Activated effector memory CD4-positive, alpha-beta T cell treated with Interleukin-2 at 50 U/mL for 16 hours (primary cell): ENCODE measurements at places on chromosomes 7 and 10.

DNA sequence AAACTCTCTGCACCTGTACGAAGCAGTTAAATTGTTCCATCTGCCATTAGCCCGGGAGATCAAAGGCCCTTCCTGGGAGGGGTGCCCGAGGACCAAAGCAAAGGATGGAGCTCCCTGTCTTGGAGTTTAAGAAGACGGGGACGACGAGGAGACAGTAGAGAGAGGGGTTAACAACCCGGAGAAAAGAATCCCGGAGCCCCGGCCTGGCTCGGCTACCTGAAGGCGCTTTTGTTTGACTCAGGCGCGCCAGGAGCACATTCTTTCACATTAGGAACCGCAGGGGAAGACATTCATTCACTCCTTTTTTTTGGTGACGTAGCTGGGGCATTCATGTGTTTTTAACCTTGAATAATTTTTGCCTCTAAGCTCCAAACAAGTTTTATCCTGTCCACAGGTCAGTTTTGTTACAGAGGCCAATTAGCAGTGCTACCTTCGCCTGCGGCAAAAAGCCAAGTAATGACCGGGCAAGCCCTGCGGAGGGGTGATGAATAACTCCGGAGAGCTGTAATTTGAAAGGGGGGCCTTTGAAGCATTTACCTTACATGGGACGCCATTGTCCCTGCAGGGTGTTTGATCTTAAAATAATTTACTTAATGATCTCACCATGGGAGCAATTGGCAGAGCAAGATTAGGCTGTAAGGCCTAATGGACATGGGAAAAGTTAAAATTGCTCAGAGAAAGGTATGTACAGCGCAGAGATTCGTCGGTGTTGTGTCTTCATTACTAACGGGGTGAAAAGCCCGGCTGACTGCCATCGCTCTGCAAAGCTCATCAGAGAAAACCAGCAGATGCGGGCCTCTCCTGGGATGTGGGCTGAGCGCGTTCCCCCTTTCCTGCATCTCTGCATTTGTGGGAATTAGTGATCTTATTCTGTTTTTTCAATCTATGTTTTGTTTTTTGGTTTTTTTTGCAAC lies 258.0 kb upstream of the SP4 start:
- DNase-seq: no peak

- no peak for DNase-seq
Measured at GRCh38 chr7:153193144-153193595, 433.6 kb downstream of the ACTR3B start.

DNA sequence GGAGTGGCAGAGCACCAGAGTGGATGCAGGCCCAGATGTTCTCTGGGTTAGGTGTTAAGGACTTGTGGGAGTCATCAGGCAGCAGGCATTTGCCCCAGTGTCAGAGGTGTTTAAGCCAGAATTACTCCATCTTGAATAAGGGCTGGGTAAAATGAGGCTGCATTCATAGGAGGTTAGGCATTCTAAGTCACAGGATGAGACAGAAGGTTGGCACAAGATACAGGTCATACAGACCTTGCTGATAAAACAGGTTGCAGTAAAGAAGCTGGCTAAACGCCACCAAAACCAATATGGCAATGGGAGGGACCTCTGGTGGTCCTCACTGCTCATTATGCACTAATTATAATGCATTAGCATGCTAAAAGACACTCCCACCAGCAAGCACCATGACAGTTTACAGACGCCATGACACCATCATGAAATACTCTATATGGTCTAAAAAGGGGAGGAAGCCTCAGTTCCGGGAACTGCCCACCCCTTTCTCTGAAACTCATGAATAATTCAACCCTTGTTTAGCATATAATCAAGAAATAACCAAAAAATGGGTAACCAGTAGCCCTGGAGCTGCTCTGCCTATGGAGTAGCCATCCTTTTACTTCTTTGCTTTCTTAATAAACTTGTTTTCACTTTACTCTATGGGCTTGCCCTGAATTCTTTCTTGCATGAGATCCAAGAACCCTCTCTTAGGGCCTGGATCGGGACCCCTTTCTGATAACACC lies 882 bp upstream of the LRRC61 start:
- DNase-seq: peak; percentile 21

GRCh38 chr7:114293289-114294012 lies 121.2 kb upstream of the FOXP2 start:
- DNase-seq: no peak

GRCh38 chr10:13516176-13516575 lies 12.6 kb downstream of the BEND7 start:
- no peak for DNase-seq

- no peak for DNase-seq
Measured at GRCh38 chr7:50775231-50775630, 7.5 kb downstream of the GRB10 start.

- DNase-seq: peak; percentile 61
Measured at GRCh38 chr7:141053626-141054025, 20.2 kb upstream of the TMEM178B start.

DNA sequence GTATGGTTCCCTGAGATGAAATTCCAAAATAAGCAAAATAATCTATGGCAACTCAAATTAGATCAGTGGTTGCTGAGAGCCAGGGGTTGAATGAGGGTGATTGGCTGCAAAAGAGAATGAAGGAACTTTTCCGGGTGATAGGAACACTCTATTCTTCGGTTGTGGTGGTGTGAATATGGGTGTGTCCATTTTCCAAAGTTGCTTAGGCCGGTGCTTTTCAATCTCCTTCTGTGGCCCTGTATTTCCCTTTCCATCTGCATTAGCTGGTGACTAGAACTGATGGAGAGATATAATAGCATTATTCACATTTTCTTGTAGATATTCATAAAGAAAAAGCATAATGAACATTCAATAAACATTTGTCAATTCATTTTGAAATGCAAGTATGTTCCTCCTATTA lies 382.9 kb downstream of the TFEC start:
- no peak for DNase-seq

DNA sequence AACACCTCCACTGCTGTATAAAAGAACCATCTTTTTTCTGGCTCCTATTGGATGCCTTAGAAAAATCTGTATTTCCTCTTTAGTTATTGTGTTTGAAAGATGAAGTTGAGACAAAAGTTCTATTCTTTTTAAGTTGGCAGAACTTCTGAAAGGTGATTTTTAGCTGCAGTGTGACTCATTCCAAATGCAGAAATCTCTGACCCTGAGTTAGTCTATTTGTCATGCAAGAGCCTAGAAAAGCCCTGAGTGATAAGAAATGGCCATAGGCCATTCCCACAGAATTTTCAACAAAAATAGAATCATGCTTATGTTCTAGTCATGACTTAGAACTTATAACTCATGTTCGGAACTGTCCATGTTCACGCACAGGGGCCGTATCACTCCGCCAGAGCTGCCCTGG lies 89.1 kb downstream of the EGFR start:
- no peak for DNase-seq

GRCh38 chr10:405648-406047 lies 270.4 kb downstream of the ZMYND11 start:
- DNase-seq: no peak

DNA sequence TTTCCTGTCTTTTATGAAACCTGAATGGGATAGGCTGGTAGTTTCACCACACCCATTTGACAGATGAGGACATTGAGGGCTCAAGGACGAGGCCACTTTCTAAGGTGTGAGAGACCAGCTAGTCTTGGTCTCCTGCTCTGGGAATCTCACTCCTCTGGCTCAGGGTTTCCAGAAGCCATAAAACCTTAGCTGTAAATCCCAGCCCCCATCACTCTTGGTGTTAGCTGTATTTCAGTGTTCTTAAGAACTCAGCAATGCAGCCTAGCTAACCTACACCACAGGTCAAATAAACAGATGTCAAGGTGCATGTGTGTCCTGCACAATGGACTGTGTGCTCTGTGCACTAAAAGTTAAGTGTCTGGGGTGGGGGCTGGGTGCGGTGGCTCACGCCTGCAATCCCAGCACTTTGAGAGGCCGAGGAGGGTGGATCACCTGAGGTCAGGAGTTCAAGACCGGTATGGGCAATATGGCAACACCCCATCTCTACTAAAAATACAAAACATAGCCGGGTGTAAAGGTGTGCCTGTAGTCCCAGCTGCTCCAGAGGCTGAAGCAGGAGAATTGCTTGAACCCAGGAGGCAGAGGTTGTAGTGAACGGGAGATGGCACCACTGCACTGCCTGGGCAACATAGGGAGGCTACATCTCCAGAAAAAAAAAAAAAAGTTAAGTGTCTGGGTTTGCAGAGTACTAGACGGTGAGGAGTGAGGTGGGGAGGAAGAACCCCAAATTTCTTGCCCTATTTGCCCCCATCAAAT lies 567 bp upstream of the EPO start:
- no peak for DNase-seq

DNA sequence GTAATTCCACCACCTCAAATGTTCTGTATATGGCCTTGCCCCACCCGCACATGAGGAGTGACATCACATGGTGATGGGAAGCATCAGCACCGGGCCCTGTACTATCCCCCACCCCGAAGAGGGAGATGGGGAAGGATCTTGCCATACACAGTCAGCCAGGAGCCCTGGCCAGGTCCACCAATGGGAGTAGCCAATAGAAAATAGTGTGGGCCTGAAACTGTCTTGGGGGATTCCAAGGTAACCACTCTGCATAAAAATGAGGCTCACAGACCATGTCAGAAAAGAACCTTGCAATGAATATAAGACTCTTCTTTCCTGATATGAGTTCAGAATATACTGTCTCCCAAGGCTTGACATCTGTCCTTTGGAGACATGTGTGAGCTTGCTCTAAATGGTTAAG lies 51.1 kb downstream of the ADRB1 start:
- DNase-seq: no peak

DNA sequence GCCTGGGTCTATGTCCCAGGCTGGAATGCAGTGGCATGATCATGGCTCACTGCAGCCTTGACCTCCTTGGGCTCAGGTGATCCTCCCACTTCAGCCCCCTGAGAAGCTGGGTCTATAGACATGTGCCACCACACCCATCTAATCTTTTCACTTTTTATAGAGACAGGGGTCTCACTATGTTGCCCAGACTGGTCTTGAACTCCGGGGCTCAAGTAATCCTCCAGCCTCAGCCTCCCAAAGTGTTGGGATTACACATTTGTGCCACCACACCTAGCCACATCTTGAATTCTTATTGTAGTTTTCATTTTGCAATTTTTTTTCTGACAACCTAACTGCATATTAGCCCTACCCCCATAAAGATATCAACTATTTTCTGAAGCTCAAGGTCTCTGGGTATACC lies 18.4 kb upstream of the COL1A2 start:
- no peak for DNase-seq

- DNase-seq: no peak
Measured at GRCh38 chr7:84104826-84105225, 89.8 kb downstream of the SEMA3A start.

GRCh38 chr10:7587865-7588188 lies 78.9 kb downstream of the ITIH5 start:
- DNase-seq: no peak

DNA sequence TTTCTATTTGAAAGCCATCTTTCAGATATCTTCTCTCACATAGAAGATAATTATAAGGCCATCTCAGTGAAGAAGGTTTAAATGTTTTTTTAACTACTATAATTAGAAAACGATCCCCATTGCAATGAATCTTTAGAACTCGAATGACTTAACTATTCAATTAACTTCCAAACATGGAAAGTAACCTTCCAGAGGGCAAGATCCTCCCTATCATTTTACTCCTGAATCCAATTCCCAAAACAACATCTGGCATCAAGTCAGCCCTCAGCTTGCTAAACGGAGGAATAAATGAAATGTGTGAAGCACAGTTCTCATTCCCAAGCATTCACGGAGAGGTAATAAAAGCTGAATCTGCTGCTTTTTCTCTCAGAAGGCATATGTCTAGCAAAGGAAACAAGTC lies 293.4 kb downstream of the PLXDC2 start:
- no peak for DNase-seq

- no peak for DNase-seq
Measured at GRCh38 chr10:100014071-100014762, 4.5 kb upstream of the DNMBP start.

- DNase-seq: no peak
Measured at GRCh38 chr7:32890793-32891042, 842 bp downstream of the KBTBD2 start.

- no peak for DNase-seq
Measured at GRCh38 chr7:157574120-157574825, 237.5 kb downstream of the DNAJB6 start.

- DNase-seq: no peak
Measured at GRCh38 chr7:65390588-65390987, 16.9 kb downstream of the ZNF92 start.

GRCh38 chr10:105837951-105838350 lies 1196.9 kb downstream of the SORCS3 start:
- DNase-seq: no peak

DNA sequence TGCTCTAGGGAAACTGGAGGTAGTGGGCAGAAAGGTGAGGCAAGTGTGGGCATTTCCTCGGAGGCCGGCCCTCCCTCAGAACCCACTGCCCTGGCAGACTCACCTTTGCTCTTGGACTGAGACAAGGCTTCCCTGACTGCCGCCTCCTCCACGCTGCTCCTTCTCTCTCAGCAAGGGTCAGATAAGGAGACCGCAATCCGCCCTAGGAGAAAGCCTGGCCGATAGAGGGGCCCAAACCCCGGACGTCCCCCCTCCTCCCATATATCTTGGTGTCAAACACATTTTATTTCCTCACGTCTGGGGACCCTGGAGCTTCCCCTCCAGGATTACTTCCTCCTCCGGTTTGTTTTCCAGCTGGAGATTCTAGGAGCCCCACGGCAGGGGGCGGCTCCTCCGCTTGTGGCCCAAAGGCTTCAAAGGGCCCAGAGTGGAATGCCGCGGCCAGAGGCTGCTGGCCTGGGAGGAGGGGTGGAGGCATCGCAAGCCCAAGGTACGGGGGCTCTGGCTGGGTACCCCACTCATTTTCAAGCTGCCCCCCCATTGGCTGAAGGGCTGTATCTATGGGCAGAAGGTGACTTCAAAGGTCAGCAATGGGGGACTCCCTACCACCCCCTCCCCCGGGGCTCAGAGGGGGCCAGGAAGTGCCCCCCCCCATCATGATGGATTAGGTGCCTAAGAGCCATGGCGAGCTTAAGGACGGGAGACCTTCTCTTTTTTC lies 31.7 kb upstream of the LBX1 start:
- no peak for DNase-seq

DNA sequence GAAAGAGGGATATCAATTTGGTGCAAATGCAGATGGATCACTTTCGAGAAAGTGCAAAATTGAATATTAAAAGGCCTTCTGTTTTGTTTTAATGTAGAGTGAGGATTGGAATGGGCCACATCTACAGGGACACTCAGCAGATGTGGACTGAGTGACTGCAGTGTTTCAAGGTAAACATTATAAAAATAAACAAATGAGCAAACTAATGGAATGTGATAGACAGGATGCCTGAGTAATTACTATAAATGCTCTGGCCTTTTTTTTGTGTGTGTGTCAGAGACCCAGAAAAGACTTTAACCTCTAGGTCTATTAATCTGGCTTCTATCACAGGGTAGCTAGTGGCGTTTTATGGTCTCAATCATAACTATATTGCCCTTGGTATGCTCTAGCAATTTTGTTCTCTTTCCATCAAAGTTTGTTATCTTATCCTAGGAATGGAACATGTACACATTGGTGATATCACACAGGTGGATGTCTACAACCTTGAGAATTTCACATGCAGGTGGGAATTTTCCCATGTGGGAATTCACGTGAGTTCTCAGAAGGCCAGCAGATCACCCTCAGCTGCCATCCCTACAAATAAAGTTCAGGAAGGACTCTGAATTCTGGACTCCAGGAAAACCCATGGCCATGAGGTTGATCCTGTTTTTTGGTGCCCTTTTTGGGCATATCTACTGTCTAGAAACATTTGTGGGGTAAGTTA lies at the start of gene CPA2:
Gene CPA2, plus strand, starts transcription at position 606 of the 703 bp plus-strand sequence. Its CDS starts 19 bp downstream, at position 625.
- no peak for DNase-seq

GRCh38 chr7:16606704-16607103 lies 38.9 kb downstream of the ANKMY2 start:
- DNase-seq: no peak
